ENCODE measurements at places on chromosomes 1 and 21.
A peak's percentile ranks its signal among the peaks of the same experiment; 100 is the strongest.

DNA sequence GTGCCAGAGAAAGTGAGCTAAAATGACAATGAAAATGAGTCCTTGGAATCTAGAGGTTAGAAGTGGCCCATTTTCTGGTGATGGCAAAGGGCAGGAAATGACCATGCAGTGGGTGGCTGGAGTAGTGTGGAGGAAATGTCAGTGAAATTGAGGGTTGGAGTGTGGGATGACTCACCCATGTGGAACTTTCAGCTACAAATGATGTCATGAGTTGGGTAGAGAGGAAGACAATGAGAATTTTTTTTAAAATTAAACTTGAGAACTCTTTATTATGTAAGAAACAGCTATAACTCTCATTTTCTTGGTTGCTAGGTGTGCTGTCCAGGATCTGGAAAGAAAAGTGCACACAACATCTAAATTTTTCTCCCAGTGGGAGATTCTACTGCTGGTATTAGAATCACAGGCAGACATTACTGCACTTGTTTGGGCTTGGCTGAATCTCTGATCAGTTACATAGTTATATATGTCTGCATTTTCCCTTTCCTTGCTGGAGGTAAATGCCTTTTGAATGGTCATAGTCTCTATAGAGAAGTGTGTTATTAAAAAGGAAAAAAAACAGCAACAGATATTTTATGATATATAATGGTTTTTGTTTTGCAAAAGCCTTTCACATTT is 56.8 kb upstream of the GNG12 start:
- no peak for DNase-seq

- no peak for DNase-seq
These were observed 143.7 kb upstream of the CSF3R start for GRCh38 chr1:36626435-36626834.

- no peak for DNase-seq
These were observed 13.6 kb upstream of the MAB21L3 start for GRCh38 chr1:116097626-116098025.

- DNase-seq: no peak
These were observed 36.1 kb upstream of the SMYD2 start for GRCh38 chr1:214244841-214245240.

DNA sequence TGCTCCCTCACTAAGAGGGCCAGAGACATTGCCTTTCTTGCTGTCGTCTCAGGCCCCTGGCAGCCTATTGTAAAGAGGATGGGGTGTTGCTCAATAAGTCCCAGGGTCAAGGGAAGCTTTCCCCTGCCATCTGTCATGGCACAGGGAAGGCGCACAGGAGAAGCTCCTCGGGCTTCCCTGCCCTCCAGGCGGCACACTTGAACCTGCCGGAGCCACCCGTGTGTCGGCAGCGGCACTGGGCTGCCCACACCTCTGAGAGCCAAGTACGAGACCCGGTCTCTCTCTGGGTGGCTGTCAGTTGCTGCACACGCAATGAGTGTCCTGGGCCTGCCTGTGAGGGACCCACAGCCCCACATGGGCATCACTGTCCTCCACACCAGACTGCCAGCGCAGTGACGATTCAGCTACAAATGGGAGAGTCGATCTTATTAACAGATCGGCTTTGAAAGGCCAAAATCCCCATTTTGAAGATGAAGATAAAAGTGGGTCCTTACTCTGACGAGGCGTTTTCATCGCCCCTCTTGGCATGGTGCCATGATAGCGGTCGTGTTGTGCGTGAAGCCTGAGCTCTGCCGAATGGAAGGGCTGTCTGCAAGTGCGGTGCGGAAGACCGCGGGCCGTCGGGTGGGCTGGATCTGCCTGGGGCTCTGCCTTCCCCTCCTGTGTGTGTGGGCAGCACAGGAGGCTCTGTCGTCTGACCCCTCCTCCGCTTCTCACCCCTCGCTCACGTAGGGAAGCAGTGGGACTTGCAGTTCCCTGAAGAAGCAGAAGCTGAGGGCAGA is 29.2 kb upstream of the PDXK start:
- no peak for DNase-seq

DNA sequence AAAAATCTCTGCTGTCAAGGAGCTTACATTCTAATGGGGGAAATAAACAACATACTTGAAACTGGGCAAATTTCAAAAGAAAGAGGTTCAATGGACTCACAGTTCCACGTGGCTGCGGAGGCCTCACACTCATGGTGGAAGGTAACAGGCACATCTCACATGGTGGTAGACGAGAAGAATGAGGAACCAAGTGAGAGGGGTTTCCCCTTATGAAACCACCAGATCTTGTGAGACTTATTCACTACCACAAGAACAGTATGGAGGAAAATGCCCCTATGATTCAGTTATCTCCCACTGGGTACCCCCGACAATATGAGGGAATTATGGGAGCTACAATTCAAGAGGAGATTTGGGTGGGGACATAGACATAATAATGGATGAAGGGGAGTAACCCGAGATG is 226.4 kb downstream of the ZP4 start:
- DNase-seq: no peak

- no peak for DNase-seq
These were observed 200.6 kb downstream of the PRDM2 start for GRCh38 chr1:13900583-13900982.

DNA sequence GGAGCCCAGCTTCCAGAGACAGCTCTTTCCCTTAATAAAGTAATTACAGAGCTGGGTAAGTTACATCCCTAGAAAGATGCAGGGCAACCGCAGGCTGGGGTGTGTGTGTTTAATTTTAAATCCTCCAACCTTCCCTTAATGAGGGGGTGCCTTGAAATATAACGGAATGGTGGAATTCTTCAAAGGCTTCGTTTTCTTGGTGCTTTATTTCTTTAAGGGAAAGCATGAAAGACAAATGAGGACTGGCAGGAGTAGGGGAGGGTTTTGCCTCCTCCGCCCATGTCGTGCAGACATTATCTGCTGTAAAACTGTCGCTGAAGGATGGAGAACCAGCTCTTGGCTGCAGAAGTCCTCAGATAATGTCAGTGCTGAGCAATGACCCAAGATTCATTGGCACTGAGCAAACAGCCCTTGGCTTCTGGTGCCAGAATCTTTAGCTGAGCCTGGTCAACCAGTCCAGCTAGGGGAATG is 15.5 kb downstream of the SLC6A17 start:
- DNase-seq: no peak

GRCh38 chr1:94416901-94417727 is 1.1 kb upstream of the ABCD3 start:
- DNase-seq: no peak

DNA sequence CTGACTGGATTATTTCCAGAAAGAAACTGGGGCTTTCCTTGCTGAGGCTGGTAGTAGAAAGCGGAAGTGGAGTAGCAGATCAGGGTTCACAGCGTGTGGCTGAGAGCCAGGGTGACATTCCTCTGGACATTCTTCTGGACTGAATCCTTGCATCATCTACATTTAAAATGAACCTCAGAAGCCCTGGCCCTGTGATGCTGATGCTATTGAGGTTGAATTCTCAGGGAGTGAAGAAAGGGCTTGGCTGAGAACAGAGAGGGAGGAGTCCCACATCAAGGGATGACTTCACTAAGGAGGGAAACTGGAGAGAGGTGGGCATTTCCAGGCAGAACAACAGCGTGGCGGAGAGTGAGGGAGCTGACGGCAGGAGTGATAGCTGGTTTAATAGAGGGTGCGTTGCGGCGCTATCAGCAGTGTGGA is 102.3 kb upstream of the LMO4 start:
- peak; percentile 45 for DNase-seq

DNA sequence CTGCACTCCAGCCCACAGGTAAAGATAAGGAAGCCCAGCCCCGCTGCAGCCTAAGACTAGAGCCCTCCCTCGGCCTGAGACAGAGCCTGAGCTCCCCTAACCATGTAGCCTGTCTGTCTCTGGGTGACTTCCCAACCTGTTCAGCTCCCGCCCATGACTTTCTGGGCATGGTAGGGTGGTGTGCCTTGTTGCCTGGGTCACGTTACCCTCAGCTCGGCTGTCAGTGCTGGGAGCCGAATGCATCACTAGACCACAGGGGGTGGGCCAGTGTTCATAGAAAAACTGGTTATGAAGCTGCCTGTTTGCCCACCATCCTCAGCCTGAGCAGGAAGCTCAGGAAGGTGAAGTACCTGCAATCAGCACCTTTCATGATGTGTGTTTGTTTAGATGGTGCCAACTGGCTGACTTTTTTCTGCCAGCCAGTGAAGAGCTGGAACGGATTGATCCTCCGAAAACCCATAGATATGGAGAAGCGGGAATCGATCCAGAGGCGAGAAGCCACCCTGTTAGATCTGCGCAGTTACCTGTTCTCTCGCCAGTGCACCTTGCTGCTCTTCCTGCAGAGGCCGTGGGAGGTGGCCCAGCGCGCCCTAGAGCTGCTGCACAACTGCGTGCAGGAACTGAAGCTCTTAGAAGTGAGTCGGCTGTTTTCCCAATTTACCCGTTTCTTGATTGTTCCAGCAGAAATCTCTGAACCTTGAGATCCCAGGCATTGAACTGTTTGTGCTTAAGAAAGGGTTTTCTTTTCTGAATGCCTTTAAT is 43.9 kb upstream of the PWP2 start:
- no peak for DNase-seq

DNA sequence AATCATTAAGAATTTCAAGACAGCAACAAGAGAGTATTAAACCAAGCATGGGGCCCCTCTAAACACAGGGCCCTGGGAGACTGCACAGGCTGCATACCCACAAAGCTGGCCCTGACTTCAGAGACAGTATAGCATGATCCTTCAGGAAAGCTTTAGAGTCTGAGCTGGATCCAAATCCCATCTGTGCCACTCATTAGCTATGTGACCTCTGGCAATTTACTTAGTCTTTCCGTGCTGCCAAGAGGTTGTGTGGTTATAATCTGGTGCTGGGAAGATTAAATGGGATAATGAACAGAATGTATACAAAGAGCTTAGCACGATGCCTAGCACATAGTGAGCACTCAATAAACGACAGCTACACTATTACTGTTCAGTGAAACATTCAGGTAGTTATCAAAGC is 4.0 kb downstream of the PHC2 start:
- no peak for DNase-seq

GRCh38 chr1:85898861-85899260 is 190.6 kb upstream of the ZNHIT6 start:
- no peak for DNase-seq

DNA sequence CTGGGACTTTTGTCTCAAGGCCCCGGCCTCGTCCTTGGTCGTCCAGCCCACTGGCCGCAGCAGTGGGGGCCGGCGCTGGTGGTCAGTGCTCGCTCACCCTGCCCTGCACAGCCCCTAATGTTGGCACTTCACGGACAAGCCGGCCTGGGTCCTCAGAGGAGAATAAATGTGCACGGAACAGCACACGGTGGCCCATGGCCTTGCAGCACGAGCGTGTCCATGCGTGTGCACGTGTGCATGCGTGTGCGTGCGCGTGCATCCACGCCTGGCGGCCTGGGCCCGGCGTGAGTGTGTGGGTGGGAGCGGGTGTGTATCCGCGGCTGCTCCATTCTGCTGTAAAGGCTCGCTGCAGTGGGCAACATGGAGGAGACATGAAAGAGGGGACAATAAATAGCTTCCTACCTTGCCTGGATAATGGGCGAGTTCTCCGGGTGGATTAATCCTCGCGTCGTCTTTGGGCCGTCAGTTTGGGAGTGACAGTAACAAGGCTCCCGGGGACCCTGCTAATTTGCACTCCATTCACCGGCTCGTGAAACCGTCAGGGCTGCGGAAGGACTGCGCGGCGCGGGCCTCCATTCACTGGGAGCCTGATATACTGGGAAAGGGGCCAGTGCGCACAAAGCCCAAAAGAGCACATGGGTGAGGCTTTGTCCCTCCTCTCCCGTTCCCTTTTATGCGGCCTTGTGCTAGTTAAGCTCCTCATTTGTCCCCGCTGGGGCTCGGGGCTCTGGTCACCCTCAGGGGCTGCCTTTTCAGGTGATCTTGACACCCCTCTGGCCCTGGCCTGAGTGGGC is 142.8 kb downstream of the PRDM16 start:
- DNase-seq: no peak

- DNase-seq: peak; percentile 50
These were observed 176.9 kb upstream of the LMO4 start for GRCh38 chr1:87151500-87152421.

DNA sequence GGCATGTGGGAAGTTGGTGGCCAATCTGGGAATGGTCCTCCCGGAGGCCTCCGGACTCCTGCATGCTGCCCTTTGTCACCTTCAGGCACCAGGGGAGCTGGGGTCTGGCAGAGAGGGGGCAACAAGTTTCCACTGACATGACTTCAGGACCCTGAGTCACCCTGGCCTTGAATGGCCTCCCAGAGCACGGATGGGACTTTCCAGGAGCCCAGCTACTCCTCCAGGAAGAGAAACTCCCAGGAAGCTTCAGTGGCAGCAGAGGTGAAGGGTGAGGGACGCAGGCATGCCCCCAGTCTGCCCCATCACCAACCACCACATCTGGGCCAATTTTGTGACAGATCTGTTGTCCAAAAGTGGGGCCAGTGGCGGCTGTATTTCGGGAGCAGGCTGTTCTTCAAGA is 55.9 kb upstream of the WASF2 start:
- no peak for DNase-seq

DNA sequence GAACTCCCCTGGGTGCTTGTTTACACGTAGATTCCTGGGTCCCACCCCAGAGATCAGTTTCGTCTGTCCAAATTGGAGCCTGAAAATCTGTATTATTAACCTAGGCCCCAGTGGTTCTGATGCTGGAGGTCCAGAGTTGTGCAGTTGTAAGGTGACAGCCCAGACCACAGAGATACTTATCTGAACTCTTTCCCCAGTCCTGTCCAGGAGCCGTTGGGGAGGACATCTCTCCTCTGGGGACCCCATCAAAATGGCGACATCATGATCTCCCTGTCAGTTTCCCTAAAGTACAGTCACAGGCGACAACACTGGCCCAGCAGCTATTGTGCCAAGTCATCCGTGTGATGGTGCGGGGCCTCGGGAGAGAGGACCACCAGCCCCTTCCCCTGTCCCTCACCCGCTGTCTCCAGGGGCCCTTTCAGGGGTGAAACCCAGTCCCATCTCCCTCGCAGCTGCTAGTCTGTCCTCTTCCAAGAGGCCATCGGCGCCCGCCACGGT is 749 bp upstream of the EFHD2 start:
- DNase-seq: no peak

GRCh38 chr1:186595969-186596368 is 84.3 kb downstream of the PTGS2 start:
- DNase-seq: no peak

GRCh38 chr1:44236490-44237272 is 23.4 kb downstream of the DMAP1 start:
- DNase-seq: no peak

DNA sequence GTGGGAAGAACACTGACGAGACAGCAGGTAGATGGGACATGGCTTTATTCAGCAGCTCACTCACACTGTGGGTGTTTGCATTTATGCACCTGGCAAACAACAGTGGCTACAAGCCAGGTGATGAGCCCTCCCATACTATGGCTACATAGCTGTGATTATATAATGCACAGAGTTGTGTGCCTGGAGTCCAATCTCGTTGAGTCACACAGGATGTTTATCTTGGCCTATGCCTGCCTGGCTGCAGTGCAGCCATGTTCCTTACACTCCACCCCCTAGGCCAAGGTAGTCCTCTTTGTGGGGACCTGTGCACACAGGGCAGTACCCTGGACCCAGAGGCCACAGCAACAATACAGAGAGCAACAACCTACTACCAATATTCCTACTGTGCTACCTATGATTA is 1643.8 kb downstream of the MRPL39 start:
- DNase-seq: no peak

GRCh38 chr1:2495546-2495945 is 19.5 kb downstream of the PLCH2 start:
- DNase-seq: no peak

GRCh38 chr1:17661546-17662157 is 93.5 kb upstream of the ACTL8 start:
- peak; percentile 43 for DNase-seq
